Right renal pelvis (tissue), 4 donors: ENCODE measurements at places on chromosomes 11 and 22. TPM values are rescaled to one million over a fixed set of nuclear protein-coding genes. Genes with fewer than 3 reads are reported as not detected.

KRTAP5-2 gene
- 0.19 TPM for polyA plus RNA-seq

MGAT3 gene
- 27.4 TPM for polyA plus RNA-seq

DNAJB7 gene
- polyA plus RNA-seq: 0.28 TPM

OR8D1 gene
- not detected for polyA plus RNA-seq

MAJIN gene
- 1.5 TPM for polyA plus RNA-seq

THY1 gene
- 107 TPM for polyA plus RNA-seq

ZNF215 gene
- 3.5 TPM for polyA plus RNA-seq

DNA sequence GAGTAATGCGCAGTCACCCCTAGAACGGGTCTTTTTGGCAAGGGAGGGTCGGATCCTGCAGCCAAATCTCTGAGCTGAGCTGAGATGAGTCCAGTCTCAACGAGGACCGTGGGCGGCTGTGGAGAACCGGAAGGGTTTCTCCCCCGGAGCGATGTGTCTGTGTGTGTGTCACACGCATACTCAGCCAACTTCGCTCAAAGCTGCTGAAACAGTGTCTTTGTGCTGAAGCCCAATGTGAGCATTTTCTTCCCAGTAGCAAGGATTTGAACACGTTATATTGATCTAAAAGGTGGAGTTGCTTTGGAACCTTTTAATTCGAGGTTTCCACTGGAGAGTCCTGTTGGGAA lies 1.4 kb upstream of the CELSR1 start:
- DNase-seq: no peak

DNA sequence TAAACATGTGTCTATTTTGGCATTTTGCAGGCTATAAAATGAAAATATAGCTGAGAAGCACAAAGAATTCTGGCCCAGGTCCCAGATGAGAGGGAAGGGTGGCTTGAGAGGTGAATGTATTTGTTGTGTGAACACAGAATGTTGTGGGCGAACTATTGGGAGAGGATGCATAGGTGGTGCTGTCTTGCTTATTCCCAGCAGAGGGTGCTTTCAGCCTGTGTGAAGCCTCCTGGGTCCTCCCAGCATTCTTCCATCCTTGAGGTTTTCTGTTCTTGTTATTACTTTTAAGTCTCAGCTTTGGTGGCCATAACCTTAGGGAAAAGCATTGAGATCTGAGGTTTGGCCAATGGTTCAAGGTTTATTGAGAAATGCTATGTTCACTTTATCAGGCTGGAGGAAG lies 108.7 kb upstream of the SNX19 start:
- no peak for DNase-seq

DNA sequence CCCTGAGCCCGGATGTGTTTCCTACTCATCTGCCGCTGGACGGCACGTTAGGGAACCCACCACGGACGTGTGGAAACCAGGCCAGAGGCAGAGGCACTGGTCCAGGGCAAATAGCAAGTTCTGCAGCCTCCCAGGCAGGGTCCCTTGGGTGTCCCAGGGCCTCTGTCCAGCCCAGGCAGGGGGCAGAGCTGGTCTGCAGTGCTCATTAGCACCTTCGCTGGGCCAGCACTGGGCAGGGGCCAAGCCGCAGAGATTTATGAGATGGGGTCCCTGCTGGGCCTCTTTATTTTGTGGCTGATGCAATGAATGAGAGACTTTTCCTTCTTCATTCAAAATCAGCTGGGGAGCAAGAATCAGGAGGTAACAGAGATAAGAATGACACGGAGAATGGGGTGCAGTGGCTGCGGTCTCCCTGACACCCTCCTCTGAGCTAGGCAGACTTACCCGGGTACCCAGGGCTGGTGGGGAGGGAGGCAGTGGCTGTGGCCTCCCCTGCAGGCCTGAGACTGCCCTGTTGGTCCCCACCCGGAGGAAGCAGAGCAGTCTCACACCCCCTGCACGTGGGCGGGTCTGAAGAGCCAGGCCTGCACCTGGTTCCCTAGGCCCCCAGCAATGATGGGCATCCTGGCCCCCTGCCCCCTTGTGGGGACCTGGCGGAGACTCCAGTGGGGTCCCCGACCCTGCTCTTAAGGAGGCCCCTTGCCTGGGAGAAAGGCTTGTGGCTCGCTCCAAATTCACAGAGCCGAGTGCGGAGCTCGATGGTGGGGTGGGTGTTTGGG lies 14.0 kb upstream of the PARVG start:
- DNase-seq: no peak

DNA sequence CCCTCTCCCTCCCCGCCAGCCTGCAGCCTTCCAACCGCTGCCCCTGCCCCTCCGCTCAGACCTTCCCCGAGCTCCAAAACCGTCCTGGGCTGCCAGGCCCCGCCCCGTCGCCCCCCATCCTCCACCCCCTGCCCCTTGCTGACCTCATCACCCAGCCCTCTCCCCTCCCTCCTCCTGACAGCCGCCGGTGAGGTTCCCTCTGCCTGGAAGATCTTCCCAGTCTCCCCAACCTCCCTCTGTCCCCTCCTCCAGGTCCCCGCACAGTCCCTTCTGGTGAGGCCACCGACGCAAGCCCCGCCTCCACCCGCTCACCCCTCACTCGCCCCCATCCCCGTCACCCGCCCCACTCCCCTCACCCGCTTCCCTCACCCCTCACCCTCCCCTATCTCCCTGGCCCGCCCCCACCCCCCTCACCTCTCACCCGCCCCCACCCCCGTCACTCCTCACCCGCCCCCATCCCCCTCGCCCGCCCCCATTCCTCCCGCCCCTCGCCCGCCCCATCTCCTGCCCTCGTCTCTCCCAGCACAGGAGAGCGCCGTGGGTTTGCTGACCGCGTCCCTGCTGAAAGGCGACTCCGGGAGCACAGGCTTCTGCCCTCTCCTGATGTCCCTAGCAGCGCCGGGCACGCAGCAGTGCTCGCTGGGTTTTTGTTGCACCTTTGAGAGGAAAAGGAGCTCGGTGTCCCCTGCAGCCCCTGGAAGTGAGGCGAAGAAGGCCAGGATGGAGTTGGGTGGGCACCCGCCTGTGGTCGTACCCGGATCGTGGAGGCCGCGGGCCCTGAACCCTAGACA lies 16.4 kb upstream of the UPK3A start:
- DNase-seq: no peak

DNA sequence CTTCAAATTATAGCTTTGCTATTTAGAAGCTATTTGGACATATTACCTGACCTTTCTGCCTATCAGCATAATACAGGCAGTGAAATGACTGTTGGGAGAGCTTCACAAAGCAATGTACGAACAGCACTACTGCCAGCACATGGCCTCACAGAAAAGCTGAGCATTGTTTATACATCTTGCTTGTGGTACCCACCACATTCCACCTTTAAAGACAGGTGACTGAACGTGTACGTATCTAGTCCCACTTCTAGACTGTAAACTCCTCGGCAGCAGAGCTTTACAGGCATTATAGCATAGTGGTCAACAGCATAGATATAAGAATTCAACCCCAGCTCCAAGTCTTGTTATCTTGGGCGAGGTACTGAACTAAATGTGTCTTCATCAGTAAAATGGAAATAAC lies 1.6 kb downstream of the JOSD1 start:
- no peak for DNase-seq

GRCh38 chr11:34332524-34332923 lies 25.3 kb downstream of the ABTB2 start:
- DNase-seq: no peak

DNA sequence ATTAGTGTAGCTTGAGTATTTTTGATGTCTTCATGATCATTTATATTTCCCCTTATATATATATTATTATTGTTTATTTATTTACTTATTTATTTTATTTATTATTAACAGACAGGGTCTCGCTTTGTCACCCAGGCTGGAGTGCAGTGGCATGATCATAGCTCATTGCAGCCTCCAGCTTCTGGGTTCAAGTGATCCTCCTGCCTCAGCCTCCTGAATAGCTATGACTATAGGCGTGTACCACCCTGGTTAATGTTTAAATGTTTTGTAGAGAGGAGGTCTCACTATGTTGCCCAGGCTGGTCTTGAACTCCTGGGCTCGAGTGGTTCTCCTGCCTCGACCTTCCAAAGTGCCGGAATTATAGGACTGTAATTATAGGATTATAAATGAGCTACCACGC lies 10.2 kb downstream of the ADM start:
- no peak for DNase-seq

GRCh38 chr11:35752115-35752514 lies 89.5 kb downstream of the TRIM44 start:
- DNase-seq: no peak

GRCh38 chr11:128924104-128924503 lies 18.6 kb downstream of the TP53AIP1 start:
- DNase-seq: no peak

- DNase-seq: no peak
These were observed 637.0 kb downstream of the OPCML start for GRCh38 chr11:132895340-132895739.

DNA sequence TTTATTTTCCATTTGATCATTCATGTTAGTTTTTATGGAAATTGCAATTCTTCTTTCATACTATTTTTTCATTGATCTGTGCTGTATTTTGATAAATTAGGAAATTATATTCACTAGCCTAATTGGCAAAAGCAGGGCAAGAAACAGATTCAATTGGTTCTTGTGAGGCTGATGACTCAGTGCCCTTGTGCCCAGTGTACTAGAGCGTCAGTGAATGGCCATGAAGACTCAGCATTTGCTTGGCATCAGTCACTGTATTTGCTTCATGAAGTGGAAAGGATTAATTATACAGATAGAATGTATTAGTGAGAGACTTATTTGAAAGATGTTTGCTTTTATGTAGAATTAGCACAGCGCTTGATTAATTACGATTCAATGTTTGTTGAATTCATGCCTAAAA lies 31.8 kb downstream of the MRGPRX1 start:
- no peak for DNase-seq

DNA sequence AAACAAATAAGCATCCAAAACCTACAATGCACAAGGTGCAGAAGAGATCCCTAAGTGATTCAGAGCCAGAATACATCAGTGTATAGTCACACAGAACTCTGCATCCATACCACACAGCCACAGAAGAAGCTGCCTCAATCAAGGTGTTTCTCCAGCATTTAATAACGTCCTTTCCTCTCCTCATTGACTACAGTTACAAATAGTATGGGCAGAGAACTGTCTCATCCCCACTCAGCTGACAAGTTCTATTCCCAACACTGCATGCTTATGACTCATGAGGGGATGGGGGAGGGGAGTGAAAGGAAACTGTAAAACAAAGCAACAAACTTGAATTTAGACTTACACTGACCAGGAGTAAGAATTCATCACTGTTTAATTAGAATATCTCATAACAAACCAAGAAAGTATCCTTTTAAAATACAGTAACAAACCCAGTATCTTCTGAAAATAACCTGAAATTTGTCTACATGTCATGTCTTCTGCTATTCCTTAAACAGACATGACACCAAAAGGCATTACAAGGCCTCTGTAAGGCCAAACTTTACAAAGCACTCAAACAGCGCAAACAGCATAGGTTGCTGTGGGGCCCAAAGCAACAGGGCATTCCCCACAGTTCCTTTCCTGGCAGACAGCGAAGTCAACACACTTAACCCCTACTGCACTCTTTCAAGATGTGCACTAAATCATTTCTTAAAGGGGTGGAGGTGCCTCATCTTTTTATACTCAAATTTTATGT lies 29.3 kb downstream of the CELF1 start:
- DNase-seq: no peak

DNA sequence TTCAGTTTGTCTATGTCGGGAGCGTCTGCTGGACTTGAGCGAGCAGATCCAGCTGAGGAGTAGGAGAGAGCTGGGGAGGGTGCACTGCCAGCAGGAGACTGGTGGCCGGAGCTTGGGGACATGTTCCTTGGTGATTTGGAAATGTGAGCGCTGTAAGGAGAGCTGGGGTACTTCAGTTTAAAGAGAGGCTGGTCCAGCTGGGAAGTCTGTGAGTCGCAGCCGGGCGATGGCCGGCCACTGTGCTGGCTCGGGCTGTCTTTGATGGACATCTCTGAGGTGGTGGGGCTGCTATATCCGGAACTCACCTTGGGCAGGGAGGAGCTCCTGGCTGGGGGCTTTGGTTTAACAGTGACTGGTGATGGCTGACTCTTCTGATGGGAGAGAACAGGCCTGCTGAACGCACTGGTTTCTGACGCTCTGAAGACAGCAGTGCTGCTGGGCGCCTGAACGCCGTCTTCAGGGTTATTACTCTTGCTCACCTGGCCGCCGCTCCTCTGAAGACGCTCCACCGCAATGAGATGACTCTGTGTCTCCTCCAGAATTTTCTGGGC lies 63.6 kb upstream of the PITPNB start:
- DNase-seq: no peak

DNA sequence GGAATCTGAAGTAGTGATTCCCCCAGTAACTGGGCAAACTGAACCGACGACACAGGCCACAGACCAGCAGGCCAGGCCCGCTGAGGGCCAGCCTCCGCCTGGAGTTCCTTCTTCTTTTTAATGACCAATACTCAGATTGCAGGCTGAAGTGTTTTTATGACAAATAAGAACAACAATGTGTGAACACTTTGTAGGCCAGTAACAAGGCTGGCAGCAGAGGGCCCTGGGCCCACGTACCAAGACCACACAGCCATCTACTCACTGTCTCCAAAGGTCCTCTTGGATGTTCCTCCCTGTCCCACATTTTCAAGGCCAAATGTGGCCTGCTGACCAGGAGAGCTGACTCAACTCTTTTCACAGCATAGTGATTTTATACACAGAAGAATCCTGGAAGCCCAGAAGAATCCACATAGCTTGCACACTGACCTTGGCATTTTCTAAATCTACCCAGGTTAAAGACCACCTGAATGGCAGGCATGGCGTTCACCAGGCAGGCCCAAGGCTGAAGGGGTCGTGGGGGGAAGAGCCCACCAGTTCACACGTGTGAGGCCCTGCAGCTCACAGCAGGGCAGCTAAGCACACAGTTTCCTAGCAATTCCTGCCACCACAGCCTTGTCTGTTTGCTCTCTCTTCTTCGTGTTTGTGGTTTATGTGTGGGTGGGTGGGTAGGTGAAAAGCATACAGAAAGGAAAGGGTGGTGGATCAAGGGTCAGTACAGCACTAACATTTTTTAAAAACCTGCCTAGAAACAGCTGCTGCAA lies 13.3 kb downstream of the SMCO4 start:
- no peak for DNase-seq

GRCh38 chr11:101043940-101044339 lies 85.7 kb downstream of the PGR start:
- DNase-seq: no peak

DNA sequence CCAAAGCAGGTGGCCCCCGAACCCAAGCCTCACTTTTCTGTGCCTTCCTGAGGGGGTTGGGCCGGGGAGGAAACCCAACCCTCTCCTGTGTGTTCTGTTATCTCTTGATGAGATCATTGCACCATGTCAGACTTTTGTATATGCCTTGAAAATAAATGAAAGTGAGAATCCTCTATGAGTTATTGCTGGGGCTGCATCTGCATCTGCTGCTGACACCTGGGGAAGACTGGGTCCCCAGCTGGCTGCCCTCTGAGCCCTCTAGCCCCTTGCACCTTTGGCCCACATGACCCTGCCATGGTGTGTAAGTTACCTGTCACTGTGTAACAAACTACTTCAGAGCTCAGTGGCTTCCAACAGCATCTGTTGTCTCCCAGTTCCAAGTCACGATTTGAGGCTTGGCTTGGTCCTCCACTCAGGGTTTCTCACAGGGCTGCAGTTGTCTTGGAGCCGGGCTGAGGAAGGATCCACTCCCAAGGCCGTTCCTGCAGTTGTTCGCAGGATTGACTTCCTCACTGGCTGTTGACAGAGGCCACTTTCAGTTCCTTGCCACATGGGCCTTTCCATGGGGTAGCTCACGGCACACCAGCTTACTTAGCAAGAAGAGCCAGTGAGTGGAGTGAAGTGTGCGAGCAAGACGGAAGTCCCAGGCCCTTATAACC lies 13.5 kb upstream of the UVRAG start:
- no peak for DNase-seq
